ENCODE measurements at places on chromosomes 7 and 10.
A peak's percentile ranks its signal among the peaks of the same experiment; 100 is the strongest.

GRCh38 chr7:137169282-137169698 is 174.2 kb downstream of the PTN start:
- DNase-seq = peak; percentile 21

GRCh38 chr10:29802171-29802570 is 167.4 kb upstream of the SVIL start:
- no peak for DNase-seq

- no peak for DNase-seq
Observed at GRCh38 chr10:131736321-131736980, 164.4 kb upstream of the PPP2R2D start.

DNA sequence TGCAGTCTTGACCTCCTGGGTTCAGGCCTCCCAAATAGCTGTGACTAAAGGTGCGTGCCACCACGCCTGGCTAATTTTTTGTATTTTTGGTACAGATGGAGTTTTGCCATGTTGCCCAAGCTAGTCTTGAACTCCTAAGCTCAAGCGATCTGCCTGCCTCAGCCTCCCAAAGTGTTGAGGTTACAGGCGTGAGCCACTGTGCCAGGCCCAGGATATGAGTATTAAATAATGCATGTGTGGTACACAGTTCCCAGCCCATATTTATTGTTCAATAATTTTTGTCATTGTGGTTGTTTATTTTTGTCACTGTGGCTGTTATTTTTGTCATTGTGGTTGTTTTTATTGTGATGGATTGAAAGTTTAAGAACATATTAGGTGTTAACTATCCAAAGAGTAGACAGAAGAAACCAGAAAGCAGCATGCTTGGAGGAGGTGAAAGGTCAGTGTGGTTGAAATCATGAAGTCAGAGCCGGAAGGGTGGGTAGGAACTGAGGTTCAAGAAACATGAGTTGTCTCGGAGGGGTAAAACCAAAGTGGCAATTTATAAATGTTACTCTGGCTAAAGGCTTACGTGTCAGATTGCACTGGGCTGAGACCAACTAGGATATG is 45.0 kb downstream of the MRC1 start:
- no peak for DNase-seq

DNA sequence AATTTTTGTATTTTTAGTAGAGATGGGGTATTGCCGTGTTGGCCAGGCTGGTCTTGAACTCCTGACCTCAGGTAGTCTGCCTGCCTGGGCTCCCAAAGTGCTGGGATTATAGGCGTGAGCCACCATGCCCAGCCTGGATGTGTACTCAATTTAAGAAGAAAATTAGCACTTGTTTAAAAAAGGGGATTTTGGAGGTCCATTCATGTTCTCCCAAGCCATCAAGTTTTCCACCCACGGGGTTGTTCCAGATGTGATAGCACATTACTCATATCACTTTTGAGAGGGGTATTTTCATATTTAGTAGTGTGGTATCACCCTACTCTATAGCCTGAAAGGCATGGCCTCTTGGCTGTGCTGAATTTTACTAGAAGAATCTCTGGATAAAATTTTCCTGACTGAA is 10.5 kb upstream of the SLC26A3 start:
- DNase-seq = no peak

- DNase-seq = no peak
Observed at GRCh38 chr10:89100680-89101079, 106.4 kb downstream of the CH25H start.

GRCh38 chr7:93245525-93246432 is 13.6 kb downstream of the VPS50 start:
- DNase-seq = no peak

- DNase-seq = peak; percentile 19
Observed at GRCh38 chr10:88879534-88880281, at the start of gene STAMBPL1. TSS of gene STAMBPL1 (plus strand) at chr10:88880245. CDS start at chr10:88901709, 21,464 bp downstream.

- no peak for DNase-seq
Observed at GRCh38 chr7:142553216-142553615, 196.1 kb upstream of the PRSS1 start.

DNA sequence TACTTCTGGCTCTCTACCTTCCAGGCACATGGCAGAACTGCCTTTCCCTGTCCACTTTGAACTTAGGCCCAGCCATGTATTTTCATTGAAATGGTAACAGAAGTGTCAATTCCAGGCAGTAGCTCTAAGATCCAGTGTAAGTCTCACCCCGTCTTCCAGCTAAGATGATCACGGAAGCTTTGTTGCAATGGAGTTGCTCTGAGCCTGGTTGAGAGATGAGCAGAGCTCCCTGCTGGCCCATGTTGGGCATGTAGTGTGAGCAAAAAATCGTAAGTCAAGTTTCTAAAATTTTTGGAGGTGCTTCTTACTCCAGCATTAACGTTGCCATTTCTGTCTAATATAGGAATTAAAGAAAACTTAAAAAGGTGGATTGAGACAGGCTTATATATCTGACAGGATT is 274.4 kb downstream of the IPMK start:
- DNase-seq = no peak

DNA sequence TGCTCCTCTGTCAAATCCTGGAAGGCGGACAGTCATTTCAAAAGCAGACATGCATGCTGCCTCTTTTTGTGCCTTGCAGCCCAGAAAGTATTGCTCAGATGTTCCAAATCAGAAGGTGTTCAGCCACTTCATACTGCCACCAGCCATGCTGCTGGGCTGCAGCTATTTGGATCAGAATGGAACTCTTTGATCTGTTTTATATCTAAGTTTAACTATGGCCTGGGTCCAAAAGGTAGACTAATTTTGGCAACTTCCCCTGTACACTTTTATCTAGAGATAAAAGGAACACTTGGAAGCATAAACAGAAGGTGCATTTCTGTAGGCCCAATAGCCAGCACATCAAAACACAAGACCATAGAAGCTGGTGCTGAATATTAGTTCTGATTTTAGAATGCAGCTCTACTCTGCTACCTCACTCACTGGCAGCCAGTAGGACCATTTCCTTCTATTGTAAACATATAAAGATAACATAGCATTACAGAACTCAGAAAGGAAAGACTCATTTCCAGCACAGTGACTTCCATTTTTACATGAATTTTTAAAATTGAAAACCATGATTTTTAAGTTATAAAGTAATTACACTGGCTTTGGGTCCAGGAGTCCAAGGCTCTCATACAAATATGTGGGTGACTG is 143.1 kb upstream of the CAV2 start:
- no peak for DNase-seq

DNA sequence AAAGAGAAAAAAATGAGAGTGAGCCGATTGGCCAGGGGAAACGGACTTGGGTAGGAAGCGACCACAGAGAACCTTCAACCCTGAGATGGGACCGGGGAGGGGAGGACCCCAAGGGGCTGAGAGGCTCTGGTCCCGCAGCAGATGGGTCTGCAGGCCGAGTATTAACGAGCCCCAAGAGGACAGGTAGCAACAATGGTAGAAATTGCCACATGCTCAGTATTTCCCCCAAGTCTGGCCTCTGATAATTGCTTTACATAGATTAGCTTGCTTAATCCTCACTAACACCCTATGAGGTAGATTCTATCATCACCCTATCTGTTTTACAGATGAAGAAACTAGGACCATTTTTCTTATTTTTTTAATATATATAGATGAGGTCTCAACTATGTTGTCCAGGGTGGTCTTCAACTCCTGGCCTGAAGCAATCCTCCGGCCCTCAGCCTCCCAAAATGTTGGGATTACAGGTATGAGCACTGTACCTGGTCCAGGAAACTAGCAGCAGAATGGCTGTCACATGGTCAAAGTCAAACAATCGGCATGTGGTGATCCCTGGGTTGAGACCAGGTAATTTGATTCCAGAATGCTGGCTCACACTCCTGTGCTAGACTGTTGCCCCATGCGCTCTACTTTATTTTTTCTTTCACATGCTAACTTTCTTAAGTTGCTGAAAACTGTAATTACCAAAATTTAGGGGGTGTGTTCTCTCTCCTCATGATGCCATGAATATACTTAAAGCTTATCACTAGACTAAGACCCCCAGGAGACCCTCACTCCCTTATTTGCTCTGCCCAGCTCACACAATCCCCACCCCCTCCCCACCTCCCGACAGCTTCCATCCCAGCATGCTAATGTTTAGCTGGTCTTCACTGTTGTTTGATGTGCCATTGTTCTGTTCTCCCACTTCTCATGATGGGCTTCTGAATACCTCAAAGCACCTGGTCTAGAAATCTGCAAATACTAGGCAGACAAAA is 67.9 kb upstream of the AFAP1L2 start:
- peak; percentile 66 for DNase-seq

DNA sequence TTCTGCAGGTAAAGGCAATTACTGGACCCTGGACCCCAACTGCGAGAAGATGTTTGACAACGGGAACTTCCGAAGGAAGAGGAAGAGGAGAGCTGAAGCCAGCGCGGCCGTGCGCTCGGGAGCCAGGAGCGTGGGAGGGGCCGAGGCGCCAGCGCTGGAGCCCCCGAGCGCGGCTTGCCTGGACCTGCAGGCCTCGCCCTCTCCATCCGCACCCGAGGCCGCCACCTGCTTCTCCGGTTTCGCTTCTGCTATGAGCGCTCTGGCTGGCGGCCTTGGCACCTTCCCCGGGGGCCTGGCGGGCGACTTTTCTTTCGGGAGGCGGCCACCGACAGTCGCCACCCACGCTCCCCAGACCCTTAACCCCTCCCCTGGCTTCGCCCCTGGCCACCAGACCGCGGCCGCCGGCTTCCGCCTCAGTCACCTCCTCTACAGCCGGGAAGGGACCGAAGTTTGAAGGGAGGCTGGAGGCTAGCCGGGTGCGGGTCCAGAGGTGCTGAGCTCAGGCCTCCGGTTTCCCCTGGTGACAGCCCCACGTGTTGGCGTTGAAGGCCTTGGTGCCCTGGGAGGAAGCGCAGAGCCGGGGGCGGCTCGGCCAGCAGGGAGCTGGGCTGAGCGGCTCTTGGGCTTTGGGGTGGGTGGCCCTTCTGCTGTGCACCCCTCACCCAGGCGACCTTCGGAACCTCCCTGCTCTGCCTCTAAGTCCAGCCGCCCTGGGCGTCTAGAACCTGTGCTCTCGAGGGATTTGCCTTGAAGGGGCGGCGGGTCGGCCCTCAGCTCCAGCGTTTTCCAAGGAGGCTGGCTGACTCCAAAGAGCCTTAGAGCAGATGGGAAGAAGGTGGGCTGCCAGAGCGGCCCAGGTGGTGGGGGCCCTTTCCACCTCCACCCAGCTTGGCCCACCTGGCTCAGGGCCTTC is 1.8 kb downstream of the FOXI2 start:
- no peak for DNase-seq

DNA sequence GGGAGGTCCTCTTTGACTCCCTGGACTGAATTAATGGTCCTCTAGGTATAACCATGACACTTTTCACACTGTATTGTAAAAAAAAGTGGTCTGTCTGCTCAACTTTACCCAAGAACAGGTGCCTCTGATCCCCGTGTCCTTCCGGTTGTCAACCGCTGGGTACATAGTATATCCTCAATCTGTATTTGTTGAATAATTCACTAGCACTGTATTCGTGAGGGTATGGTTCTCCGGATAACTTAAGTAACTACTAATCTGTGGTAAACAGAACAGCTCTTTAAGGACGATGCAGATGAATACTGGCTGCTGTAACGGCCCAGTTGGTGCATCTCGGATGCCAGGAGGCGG is 472 bp upstream of the ADAM22 start:
- no peak for DNase-seq

- DNase-seq = no peak
Observed at GRCh38 chr7:50939021-50939420, 156.3 kb upstream of the GRB10 start.

DNA sequence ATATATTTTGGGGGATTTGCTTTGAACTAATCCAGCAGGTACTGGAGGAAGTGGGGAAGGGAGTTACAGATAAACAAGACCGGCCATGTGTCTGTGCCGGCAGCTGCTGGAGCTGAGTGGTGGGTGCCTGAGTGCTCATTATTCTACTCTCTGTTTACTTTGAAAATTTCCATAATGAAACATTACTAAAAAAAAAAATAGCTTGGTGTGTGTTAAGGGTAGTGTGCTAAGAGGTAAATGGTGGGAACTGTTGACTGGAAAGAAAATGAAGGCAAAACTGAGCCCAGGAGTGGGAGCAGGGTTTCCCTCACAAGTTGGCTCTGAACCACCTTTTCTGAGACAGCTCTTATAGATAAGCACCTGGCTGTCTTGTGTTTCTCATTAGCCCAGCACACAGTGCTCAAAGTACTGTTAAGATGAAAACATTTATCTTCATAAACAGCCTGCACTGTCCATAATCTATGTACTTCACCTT is 50.6 kb downstream of the PARD3 start:
- no peak for DNase-seq

- DNase-seq = no peak
Observed at GRCh38 chr10:61067671-61068336, 123.8 kb upstream of the RHOBTB1 start.

DNA sequence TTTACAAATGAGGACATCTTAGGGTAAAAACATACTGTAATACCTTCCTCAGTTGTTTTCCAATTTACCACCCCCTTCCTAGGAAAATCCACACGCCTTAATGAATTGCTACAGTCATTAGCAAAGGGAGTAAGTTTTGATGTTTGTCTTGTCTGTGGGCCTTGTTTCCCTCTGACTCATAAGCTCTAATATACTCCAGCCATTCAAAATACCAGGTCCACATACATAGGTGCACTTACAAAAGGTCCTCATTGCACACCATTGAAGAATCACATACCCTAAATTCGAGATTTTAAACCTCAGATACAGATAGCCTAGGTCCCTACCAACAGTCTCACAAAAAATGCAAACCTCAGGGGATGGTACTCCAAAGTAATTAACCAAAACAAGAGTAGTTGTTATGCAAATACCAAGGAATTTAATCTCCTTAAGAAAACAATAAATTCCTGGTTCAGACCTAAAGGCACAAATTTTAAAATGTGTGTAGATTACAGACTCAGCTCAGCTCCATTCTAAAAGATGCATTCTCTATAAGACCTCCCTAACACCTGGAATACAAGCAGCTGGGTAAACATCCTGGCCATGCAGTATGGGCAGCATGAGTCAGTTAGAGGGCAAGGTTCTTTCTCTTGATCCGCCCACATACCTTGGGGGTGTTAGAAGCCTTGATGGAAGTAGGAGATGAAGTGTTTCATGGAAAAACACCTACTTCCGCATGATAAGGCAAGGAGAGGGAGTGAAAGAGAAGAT is 3.0 kb upstream of the LIPK start:
- DNase-seq = no peak

- DNase-seq = no peak
Observed at GRCh38 chr10:18738835-18739234, 79.6 kb downstream of the ARL5B start.

DNA sequence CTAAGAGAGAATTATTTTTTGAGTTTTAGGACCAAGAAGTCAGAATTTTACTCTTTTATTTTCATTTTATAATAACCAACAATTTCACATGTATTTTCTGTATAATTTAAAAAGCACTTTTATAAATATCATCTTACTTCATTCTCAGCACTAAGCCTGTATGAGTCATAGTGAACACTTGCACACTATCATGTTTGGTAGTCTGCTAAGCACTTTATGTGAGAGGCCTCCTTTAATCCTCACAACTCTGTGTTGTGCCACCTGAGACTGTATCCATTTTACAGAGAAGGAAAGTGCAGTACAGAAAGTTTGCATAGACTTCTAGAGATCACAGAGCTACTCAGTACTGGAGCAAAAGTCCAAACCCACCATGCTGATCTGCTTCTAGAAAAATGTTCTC is 939.6 kb downstream of the NRG3 start:
- no peak for DNase-seq

- DNase-seq = no peak
Observed at GRCh38 chr10:31273789-31274188, 45.2 kb upstream of the ZEB1 start.

Data from prostate gland (tissue), 2 donors.